ENCODE measurements at places on chromosomes 6 and 20. TPM values are rescaled to one million over a fixed set of nuclear protein-coding genes. Genes with fewer than 3 reads are reported as not detected.
A peak's percentile ranks its signal among the peaks of the same experiment; 100 is the strongest.

CBLN4 gene
- 0.05 TPM for total RNA-seq

NMBR gene
- not detected for total RNA-seq

GRCh38 chr6:102662851-102663250, 1269.3 kb downstream of the GRIK2 start:
- DNase-seq: no peak

DNA sequence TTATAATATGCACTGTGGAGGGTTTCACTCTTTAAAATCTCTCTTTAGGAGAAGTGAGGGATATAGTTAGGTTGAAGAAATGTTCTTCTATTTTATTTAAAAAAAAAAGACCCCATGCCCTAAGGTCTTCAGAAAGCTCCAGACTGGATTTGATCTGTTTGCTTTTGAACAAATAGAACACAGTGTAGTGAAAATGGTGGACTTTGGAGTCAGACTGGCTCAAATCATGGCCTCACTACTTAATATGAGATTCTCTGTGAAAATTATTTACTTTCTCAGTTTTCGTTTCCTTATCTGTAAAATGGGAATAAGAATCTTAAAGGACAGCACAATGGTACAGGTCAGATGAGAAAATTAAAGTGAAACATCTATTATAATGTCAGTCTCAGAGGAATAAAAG, 203.9 kb downstream of the ASCC3 start:
- DNase-seq: no peak

SLCO4A1 gene
- total RNA-seq: 3.4 TPM

DNA sequence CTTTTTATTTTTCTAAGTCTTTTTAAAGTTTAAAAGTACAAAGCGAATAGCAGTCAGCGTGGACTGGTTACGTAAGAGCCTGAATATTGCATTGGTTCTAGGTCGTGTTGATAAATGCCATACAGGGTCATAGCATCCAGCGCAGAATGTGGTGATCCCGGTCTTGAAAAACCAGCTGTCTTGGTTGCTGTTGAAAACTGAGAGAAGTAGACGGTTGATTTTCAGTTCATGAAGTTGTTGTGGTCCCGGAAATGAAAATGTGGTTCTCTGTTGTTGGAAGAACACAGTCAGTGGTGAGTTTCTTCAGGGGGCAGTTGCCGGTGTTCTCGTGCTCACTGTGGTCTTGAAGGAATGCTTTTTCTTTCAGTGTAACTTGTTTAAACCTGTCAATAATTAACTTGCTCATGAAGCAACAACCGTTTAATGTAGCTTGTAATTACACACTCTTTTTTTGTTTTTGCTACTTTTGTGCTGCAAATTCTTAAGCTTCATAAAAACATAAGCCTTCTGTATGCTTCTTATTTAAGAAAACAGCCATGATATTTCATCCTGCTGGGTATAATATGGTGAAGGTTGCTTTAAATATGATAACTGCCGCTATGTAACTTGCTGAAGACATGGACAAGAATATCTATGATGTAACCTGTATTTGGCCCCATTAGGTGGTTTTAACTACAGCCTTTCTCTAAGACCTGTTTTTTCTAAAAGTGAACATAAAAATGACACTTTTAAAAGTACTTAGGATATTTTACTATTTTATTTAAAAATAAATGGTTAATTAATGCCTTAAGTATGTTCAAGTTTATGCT, 64.8 kb upstream of the KIF25 start:
- DNase-seq: no peak

DNA sequence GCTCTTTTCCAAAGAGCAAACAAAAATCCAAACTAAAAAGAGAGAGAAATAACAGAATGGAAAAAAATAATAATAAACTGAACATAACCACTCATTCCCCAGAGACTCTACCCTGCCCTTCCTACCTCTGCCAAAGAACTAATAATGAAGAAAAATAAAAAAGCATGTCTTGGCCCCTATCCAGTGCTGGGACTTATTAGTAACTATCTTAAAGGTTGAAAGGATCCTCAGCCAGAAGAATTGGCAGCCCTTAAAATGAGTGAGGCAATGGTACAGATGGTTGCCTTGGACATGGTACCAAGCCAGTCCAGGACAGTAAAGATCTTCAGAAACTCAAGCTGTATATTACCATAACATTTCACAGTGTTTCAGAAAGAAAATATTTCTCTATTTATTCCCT, 279.3 kb downstream of the HACE1 start:
- no peak for DNase-seq

UBE2C gene
- 112 TPM for total RNA-seq

GRCh38 chr6:144019929-144020328, 11.9 kb upstream of the PLAGL1 start:
- no peak for DNase-seq

ERMARD gene
- 25.4 TPM for total RNA-seq

GRCh38 chr6:15996030-15996429, 132.9 kb upstream of the MYLIP start:
- DNase-seq: no peak

GRCh38 chr20:62232194-62232593, 6.1 kb upstream of the OSBPL2 start:
- DNase-seq: no peak

DNA sequence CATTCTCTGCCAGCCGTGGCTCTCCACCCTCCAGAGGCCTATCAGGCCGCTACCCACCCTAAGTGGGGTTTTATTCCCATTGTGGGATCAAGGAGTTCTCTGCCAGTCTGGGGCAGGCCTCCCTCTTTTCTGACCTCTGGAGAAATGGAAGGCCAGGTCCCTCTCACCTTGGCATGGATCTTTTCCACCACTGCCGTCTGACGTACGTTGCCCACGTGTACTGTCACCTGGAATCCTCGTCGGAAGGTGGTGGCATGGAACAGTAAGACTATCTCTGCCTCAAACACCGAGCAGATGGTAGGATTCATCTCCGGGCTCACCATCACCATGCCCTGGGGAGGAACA, 7.3 kb downstream of the GTPBP2 start:
- no peak for DNase-seq

DNA sequence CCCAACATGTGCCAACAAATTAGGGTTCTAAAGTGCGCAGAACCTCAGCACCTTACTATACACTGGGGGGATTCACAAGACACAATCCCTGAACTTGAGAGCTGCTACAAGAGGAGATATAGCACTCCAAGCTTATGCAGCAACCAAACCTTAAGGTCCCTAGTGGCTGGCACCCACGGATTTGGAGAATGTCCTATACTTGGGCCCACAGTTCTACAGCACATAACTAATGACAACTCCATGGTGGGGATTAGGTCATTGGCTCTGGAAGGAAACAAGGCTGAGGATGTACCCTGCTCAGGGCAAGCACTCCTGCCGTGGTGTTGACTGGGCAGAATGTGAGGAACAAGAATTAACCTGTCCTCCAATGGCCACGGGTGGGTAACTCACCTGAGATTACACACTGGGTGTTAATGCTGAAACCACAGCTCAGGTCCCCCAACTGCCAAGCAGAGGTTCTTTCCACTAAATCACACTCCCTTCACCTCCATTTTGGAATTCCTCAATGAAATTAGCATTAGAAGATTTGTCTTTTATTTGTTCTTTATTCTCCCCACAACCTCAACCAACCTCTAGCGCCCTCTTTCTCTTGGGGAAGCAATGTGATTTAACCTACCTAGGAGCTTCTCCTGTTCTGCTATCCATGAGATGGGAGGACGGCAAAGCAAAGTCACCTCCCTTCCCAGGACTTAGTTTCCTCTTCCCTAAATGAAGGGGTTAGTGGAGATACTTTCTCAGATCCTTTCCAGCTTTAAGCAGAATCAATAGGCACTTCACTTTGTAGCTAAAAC, 32.0 kb downstream of the TRERF1 start:
- no peak for DNase-seq

DNA sequence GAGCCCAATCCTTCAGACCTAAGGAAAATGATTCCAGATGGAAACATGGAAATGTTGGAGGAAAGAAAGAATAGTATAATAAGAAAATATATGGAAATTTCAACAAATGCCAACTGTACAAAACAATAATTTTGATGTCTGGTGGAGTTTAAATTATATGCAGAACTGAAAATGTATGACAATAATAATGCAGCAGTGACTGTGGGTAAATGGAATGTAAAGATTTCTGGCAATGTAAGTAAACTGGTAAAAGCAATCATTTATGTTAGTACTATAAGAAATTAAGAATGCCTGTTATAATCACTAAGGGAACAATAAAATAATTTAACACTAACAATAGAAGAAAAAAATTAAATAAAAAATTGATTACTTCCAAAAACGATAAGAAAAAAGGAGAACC, 89.0 kb downstream of the EDN1 start:
- no peak for DNase-seq

DNA sequence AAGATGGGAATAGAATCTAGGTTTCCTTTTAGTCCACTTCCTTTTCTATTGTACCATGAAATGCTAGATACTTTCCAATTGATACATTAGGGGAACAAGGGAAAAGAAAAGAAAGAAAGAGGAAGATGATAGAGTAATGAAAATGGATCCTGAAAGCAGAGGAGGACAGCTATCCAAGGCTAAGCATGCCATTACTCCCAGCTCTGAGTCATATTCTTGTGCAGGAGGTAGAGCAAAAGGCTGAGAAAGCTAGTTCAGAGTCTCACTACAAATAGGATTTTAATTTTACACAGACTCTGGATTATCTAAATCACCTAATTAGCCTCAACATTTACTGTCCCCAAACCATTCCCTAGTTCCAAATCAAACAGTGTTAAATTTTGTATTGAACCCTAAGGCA, 23.6 kb downstream of the RWDD2A start:
- DNase-seq: no peak

DNA sequence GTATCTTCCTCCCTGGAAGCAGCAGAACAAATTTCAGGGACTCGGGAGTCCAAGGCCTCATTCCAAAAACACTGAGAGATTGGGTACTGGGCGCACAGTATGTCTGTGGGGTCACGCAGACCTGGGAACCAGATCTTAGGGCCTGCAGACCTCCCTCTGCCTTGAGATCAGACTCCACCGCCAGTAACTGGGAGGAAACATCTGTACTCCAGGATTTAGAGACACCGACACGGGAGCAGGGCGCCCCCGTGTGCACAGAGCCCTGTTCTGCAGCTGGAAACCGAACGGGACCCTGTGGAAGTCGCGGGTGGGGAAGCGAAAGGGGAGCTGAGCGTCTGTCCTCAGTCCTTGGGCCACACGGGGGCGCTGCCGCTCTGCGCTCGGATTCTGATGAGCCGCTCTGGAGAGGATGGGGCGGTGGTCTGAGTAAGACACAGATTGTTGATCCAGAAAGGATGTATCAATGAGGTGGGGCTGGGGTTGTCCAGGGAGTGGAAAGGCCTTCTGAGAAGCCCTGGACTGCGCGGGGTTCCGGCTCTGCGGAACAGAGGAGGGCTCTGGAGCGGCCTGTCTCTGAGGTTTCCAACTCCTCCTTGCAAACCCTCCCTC, 35.7 kb upstream of the HLA-E start:
- peak; percentile 58 for DNase-seq

GRCh38 chr6:93992976-93993375, 573.6 kb upstream of the EPHA7 start:
- no peak for DNase-seq

HDGFL1 gene
- not detected for total RNA-seq

TMEM170B gene
- total RNA-seq: 1.8 TPM

EPPIN gene
- not detected for total RNA-seq

DNA sequence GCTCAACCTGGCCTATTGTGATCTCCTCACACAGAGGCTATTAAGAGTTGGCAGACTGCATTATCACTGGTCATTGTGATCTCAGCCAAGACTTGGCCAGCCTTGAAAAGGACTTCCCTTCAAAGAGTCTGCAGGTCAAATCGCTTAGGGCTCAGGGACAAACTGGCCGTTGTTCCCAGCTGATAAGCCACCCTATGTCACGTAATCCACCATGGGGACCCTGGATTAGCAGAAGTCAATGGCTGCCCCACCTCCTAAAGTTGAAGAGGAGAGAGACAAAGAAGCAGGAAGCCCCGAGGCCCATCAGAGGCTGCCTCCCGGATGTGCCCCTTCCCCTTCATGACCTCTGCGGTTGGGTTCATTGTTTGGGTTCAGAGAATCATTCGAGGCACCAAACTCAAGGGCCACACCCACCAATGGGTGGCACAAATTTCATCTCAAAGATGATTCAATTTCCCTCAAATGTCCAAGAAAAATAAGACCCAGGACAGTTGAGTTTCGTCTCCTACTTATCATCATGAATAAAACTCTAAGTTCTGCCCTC, 56.6 kb downstream of the BPIFB1 start:
- no peak for DNase-seq

DNA sequence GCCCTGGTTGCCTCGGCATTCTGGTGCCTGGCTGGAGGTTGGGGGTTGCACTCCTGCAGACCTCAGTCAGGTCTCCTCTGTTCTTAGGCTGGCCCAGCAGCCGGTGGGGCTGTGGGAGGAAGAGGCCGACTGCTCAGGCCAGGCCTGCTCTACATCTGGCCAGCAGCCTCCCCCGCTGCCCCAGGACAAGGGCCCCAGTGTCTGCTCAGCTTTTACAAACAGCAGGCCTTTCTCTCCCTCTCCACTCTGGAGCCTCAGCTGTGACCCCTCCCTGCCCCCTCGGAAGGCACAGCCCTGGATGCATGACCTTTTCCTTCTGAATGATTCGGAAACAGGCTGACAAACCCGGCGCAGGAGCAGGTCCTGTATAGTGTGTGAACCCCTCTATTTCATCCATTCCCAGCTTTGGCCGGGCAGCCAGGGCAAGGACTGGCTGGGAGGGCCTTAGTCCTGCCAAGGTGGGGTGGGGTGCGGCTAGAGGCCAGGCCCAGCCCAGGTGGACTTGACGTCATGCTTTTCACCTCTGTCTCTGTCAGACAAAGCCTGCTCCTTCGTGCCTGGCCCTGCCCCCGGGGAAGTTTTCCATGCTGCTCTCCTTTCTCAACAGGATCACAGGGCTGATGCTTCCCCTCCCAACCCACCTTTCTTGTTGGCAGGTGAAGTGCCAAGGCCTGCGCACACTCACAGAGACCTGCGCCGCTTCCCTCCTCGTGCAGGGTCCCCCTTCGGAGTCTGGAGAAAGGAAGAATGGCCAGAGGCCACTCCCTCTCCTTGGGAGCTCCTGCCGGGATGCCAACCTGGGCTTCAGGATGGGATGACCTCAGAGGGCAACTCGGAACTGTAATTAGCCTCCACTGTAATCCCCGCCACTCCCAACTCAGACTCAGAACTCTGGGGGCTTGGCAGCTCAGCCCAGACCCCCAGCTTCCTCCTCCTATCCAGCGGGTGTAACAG, 10.1 kb upstream of the ITPR3 start:
- no peak for DNase-seq

FOXO3 gene
- 11.2 TPM for total RNA-seq

PDE7B gene
- 4.4 TPM for total RNA-seq

GRCh38 chr6:157944983-157945931, 36.4 kb upstream of the SYNJ2 start:
- no peak for DNase-seq

- DNase-seq: no peak
These were observed 9.7 kb upstream of the ADGRF5 start for GRCh38 chr6:46931416-46931815.

DNA sequence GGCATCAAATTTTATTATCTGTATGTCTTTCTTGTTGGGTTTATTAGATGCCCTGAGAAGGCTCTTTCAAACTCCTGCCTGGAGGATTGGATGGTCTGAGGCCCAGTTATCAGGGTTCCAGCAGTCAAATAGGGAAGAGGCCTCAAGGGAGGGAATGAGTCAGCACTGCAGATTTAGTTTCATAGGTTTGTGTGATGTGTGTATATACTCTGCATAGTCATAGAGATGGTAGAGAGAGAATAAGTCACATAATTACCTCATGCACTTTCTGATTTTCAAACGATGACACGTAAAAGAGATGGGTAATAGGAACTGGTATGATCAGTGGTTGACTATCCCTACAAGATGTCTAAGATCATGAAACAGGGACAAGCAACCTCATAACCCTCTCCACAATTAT, 82.1 kb downstream of the ADAT2 start:
- no peak for DNase-seq

Measured in thymus (tissue), 14 donors.